Activated CD8-positive, alpha-beta memory T cell treated with anti-CD3 and anti-CD28 coated beads for 1 hour (primary cell): ENCODE measurements at places on chromosomes 5 and 9.

DNA sequence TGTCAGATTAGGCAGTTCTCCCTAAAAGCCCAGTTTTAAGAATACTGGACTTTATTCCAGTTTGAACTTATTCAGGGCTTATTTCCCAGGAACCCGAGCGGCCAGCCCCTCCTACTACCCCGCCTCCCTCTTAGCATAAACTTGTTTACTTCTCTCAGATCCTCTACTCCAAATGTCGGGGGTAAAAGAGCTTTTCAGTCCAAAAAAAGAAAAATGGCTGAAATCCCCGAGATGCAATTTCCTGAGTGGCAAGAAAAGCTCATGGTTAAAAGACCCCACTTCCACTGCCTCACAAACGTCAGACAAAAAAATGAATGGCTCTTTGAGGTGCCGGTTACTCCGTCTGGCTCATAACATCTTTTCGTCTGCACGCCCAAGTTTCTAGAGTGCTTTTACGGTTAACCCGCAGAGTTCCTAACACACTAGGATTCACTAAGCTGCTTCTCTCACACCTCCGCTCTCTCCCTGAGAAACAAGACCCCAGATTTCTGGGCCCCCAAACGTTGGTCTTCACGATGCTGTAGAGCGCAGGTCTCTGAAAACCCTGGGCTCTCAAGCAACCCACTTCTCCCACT lies 402 bp downstream of the BRD8 start:
- DNase-seq: no peak

GRCh38 chr5:9380109-9380508 lies 165.8 kb downstream of the SEMA5A start:
- DNase-seq: no peak

GRCh38 chr5:35016174-35017051 lies 31.3 kb downstream of the AGXT2 start:
- no peak for DNase-seq

GRCh38 chr5:31244921-31245320 lies 51.4 kb downstream of the CDH6 start:
- DNase-seq: no peak

DNA sequence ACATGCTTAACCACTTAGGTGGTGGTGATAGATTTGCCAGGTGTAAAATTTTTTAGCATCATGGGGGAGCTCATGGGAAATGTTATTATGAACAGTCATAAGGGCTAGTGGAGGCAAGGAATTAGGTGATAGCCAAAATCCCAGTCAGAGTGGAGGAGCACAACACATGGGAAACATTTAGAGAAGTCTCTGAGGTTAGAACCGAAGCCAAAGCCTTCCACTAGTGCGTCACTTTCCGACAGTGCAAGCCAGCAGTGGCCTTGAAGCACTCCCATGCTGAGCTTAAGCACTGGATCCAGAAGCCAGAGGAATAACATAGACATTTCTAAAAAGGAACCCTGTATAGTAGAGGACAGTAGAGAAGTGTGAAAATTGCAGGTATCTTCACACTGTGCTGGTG lies 101.5 kb upstream of the SNX2 start:
- DNase-seq: no peak

- DNase-seq: no peak
Measured at GRCh38 chr5:41370482-41370881, 139.9 kb downstream of the PLCXD3 start.

DNA sequence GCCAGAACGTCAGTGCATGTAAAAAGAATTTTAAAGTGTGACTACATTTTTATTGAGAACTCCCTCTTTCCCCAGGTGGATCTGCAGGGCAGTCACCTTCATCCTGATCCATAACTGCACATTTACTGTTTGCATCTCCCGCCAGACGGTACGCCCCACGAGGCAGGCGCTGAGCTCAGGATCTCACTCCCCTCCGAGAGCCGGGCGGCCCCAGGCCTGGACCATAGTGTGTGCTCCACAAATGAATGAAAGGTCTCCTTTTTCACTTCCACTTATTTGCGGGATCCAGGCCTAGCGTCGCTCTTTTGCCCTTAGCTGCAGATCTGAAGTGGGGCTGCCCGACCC lies 378 bp downstream of the DROSHA start:
- DNase-seq: no peak

- no peak for DNase-seq
Measured at GRCh38 chr5:89929173-89929572, 480.4 kb downstream of the CETN3 start.

DNA sequence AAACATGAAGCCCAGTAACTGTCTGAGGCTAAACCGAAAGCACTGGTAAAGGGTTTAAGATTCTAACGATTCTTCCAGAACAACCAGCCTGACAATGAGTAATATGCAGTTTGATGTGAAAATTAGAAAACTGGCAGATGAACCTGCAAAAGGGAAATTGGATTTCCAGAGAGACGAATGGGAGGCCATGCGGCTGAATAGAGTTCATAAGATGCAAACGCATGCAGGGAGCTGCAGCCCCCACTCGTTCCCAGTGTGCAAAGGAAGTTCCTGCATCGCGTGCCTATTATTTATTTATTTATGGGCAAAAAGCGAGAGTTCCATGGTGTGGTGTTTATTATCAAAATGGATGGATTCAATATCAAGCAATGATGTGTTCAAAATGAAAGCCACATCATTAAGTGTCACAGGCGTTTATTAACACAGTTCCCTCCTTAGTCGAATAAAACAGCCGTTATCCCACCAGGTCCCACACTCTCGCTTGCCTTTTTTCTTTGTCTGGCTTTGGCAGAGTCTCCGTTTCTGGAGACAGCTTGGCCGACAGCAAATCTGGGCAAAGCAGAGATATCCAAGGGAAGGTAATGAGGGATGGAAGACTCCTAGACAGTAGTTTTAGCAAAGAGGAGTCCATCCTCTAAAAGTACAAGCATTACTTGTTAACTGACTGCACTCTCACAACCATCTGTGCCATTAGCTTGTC lies 451.4 kb downstream of the KDM4C start:
- no peak for DNase-seq

GRCh38 chr9:130193103-130193502 lies 20.9 kb downstream of the NCS1 start:
- no peak for DNase-seq

GRCh38 chr5:16883176-16883575 lies 52.9 kb downstream of the MYO10 start:
- no peak for DNase-seq

DNA sequence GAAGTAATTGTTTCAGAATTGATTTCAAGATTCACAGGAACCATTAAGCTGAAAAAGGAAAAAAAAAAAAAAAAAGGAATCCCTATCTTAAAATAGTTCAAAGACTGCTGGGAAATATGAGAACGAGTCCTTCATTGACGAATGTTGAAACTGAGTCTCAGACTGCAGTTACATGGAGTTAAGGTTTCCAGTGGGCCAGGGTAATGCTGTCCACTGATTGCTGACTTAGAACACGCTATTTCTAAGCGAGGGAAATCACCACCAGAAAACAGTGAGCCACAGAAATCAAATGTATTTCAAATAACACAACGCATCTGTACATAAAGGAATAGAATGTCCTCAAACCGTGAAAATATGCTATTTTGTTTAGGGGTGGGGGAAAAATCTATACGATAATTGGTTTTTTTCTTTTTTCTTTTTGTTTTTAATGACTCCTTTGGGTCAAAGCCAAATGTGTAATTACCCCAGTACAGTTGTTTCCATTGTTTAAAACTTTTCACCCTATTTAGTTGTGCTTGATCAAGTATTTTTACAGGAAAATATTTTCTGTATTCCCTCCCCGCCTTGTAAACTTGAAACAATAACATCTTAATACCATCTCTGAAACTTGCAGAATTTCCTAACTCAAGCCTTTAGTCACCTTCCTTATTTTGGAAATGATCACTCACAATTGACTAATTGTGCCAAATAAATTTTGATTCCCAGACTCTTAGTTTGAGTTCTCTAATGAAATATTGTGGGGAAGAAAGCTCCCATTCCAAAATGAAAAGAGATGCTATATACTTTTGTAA lies 208.3 kb downstream of the MCTP1 start:
- DNase-seq: no peak

GRCh38 chr5:97420646-97421045 lies 237.6 kb upstream of the RIOK2 start:
- no peak for DNase-seq

DNA sequence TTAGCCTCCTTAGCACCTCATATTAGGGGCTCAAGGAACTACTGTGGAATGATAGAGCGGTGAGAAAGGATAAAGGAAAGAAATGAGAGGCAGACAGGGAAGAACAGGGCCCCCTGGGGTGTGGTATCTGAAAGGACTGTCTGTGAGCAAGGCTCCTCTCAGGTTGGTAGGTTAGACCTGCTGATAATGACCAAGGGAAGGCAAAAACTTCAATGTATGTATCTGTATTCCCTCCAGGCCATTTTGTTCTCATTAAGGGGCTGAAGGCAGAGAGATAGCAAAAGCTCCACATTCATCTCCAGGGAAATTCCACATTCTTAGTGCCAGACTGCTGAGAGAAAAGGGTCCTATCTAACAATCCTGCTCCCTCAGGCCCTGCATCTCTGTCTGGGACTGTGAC lies 28.6 kb downstream of the TRIM32 start:
- DNase-seq: no peak

DNA sequence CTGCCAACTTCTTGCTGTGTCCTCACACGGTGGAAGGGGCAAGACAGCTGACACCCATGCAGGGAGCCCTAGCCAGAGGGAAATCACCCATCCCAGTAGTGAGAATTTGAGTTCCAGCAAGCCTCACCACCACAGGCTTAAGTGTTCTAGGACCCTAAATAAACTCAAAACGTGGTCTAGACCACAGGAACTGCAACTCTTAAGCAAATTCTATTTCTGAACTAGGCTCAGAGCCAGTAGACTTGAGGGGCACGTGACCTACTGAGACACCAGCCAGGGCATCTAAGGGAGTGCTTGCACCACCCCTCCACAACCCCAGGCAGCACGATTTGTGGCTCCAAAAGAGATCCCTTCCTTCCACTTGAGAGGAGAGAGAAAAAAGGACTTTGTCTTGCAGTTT lies 96.0 kb upstream of the PHF24 start:
- no peak for DNase-seq

DNA sequence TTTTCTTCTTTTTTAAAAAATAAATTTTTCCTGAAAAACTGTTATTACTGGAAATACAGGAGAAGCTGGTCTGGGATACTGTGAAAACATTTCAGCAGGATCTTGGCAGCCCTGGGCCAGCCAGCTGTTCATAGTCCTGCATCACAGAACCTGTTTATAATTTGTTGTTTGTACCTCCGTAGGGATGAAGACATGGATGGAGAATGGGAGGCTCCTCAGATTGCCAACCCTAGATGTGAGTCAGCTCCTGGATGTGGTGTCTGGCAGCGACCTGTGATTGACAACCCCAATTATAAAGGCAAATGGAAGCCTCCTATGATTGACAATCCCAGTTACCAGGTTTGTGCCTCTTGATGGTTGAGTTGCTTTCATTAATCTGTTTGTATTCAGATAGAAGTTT lies 12.4 kb upstream of the MAML1 start:
- DNase-seq: no peak

DNA sequence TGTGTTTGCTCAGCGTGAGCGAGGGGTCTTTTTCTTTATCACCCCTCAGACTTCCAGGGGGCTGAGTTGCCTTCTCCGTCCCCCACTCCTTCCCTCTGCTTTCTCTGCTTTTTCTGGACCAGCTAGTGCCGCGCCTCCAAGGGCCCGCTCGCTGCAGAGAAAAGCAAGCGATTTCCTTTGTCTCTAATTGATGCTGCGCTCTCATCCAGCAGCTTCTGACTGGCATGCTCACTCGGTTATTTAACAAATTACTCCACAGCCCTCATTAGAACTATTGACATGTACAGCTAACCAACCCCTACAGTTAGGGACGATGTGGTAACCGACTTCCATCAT lies 288.0 kb downstream of the ELAVL2 start:
- no peak for DNase-seq

DNA sequence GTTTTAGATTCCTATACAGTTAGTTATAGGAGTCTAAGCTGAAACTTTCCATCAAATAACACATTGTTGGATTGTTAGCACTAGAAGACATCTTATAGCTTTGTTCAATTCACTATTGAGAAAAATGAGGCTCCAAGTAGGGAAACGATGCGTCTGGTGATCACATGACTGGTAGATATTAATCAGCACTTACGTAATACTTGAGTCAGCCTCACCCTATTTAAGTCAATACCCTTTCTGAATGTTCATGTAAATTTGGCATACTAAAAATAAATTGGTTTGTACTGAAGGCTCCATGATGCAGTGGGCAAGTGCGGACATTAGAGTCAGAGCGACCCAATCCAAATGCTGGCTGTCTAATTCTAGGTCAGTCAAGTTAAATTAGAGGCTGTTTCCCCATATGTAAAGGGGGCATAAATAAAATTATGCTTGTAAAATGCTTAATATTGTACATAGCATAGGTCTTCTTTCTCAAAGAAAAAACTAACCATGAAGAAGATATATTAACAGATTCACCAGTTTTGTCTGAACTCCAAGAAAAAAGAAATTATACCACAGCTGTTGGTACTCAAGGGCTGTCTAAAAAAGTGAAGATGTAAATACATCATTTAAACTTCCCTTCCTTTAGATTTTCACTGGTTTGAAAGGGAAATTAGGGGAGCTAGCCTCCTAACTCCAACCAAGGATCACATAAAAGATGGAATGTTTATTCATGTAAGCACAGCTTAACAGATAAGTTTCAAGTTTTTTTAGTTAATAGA lies 406.6 kb upstream of the TLE4 start:
- DNase-seq: no peak

DNA sequence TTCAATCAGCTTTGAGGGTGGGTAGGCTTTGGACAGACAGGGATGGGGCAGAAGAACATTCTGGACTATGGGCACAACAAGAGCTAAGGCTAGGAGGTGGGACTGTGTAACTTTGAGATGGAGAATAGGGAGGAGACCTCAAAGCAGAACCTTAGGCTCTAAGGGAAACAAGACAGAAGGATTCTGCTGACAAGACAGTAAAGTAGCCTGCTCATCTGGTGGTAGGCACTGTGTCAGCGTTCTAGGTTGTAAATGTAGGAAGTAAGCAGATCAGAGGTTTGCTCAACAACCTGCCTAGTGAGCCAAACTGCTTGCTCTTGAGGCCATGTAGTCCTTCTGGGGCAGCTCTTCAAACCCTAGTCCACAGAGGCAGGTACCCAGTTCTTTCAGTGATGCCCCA lies 15.0 kb upstream of the IL12B start:
- DNase-seq: no peak

GRCh38 chr9:135884328-135885035 lies 22.9 kb downstream of the CAMSAP1 start:
- no peak for DNase-seq

- no peak for DNase-seq
Measured at GRCh38 chr5:171549274-171549673, 129.8 kb downstream of the FGF18 start.

DNA sequence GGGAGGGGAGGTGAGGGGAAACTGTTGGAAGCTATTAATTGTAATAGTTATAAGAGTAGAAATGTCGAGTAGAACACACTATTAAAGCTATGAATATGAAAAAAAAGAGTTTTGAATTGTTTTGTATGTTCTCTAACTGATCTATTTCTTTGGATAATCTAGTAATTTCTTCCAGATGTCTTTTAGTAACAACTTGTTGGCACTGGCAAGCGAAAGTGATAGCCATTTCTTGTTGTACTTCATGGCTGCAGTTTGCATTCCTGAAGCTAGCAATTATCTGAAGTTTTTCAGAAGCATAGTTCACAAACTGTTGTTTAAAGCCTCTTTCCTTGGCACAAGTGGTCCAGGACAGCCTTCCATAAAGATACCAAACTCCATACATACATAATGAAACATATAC lies 49.4 kb upstream of the SPATA31C2 start:
- DNase-seq: no peak
